ENCODE measurements at places on chromosomes 12 and 14. TPM values are rescaled to one million over a fixed set of nuclear protein-coding genes. Genes with fewer than 3 reads are reported as not detected.

- DNase-seq: no peak
Measured at GRCh38 chr12:33116284-33116683, 219.7 kb upstream of the PKP2 start.

- no peak for DNase-seq
Measured at GRCh38 chr12:128606538-128606937, 217.2 kb downstream of the SLC15A4 start.

GRCh38 chr14:61102549-61103466 lies 121.8 kb downstream of the SLC38A6 start:
- DNase-seq: no peak

GRCh38 chr12:20063116-20063515 lies 305.2 kb upstream of the PDE3A start:
- DNase-seq: no peak

- DNase-seq: no peak
Measured at GRCh38 chr12:114409852-114410600, 4.1 kb upstream of the TBX5 start.

DNA sequence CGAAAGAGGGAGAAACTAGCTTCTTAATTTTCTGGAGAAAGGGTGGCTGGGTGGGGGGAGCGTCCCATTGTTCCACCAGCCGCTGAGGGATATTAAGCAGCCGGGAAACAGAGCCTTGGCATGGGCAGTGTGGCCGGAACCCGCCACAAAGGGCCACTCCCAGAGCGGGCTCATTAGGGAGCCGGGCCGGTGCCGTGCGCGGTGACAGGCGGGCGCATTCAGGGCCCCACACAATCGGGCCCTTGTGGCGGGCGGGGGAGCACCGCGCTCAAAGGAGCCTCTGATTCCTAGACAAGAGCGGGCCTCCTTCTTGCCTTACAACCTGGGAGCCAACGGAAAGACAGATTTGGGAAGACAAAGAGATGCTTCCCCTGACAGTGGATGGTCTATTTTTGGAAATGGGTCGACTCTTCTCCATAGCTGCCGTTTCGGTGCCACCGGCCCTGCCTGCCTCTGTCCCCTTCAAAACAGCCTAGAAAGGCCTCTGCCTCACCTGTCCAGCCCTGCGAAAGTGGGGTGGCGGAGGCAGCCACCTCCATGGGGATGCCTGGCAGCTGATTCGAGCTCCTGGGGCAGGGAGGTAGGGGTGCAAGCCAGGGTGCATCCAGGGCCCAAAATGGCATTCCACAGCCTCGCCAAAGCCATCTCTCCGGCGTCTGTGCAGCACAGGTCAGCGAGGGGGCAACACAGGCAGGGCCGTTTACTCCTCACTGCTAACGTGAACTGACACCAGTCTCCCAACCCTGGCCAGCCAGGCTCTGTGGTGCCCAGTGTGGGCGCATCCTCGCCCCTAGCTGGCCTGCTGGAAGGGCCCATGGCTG lies 10.9 kb downstream of the CCDC85C start:
- DNase-seq: no peak

DNA sequence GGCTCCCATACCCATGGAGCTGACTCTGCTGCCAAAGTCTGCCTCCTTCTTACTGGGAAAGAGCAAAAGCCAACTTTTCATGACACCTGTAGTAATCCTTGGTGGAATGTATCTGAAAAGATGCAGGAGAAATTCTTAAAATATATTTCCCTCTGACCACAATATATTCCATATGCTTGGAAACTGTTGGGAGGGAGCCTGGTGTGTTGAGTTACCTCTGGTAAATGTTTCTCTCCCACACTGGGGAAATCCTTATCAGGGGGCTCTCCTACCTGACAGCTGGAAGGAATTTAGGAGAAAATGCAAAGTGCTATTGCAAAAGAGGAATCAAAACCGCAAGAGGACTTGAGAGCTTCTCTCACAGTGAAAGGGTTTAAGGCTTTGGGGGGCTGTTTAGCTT lies 139.4 kb downstream of the TBX5 start:
- DNase-seq: no peak

GRCh38 chr12:54139019-54139418 lies 49.8 kb downstream of the SMUG1 start:
- no peak for DNase-seq

DNA sequence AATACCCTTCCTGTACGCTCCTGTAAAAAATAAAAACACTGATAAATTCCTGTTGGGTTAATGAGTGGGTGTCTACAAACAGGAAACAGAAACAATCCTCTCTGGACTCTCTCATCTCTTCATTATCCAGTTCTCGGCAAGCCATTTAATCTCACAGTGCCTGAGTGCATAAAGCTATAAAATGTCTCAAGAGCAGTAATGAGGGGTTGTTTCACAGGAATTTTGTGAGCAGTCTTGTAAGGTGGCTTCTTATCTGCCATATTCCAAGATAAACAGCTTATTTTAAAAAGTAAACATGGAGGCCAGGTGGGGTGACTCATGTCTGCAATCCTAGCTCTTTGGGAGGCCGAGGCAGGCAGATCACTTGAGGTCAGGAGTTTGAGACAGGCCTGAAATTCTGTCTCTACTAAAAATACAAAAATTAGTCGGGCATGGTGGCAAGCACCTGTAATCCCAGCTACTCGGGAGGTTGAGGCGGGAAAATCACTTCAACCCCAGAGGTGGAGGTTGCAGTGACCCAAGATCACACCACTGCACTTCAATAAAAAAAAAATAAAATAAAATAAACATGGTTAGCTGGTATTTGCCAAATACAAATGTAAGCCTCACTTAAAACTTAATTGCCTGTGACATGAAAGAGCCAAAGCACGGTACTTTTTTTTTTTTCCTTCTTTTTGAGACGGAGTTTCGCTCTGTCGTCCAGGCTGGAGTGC lies 54.0 kb downstream of the CLIP1 start:
- DNase-seq: no peak

DNA sequence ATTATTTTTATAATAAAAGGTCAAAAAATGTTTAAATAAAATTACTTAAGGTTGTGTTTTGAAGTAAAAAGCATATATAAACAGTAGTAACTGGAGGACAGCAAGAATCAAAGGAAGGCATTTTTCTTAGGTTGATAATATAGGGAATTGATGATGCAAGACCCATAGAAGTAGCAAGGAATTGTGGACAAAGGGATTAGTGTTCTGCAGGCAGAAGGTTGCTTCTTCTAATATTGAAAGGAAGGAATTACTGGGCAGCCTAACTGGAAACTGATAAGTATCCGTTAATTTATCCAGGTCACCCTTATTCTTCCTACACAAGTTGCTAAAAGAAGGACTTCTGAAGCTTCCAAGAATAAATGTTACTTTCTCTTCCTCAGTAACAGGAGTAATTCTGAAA lies 54.5 kb upstream of the ALX1 start:
- no peak for DNase-seq

DNA sequence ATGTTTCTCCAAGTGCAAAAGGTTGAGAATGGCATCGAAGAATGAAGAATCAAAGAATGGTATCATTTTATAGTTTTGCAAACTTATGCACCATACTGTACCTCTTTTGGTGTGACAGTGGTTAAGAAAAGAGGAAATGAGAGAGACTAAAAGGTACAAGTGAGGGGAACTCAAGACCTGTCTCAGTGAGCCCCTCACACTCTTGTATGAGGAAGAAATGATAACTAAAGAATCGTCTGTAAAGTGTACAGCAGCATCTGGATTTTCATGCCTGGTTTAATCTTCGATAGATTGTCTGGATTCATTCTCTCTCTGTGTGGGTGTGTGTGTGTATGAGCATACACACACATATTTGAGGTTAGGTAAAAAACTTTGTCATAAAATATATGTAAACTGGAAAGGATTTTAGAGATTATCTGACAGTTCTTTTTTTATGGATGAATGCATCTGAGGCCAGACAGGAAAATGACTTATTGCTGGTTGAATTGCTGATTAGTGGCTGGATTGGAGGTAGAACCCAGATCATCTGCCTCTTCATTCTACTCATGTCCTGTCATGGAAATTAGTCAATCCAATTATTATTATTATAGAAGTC lies 16.0 kb upstream of the SLC38A2 start:
- no peak for DNase-seq

DNA sequence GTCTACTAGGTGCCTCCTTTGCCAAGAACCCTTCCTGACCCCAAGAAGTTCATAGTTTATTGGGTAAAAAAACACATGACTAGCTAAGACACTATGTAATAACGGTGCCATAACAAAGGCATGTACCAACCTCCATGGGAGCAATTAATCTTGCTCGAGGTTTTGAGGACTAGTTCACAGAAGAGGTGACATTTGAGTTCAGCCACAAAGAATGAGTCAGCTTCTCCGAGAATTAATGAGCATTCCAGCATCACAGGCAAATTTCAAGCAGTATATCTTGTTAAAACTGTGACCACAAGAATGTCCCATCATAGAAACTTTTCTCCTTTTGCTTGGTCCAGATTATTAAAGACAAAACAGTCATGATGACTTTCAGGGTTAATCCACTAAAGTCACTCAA lies 113.0 kb upstream of the RAP1B start:
- DNase-seq: no peak

- DNase-seq: no peak
Measured at GRCh38 chr12:29531471-29531870, 34.0 kb upstream of the OVCH1 start.

- DNase-seq: no peak
Measured at GRCh38 chr12:46480724-46481123, 108.2 kb upstream of the SLC38A2 start.

DNA sequence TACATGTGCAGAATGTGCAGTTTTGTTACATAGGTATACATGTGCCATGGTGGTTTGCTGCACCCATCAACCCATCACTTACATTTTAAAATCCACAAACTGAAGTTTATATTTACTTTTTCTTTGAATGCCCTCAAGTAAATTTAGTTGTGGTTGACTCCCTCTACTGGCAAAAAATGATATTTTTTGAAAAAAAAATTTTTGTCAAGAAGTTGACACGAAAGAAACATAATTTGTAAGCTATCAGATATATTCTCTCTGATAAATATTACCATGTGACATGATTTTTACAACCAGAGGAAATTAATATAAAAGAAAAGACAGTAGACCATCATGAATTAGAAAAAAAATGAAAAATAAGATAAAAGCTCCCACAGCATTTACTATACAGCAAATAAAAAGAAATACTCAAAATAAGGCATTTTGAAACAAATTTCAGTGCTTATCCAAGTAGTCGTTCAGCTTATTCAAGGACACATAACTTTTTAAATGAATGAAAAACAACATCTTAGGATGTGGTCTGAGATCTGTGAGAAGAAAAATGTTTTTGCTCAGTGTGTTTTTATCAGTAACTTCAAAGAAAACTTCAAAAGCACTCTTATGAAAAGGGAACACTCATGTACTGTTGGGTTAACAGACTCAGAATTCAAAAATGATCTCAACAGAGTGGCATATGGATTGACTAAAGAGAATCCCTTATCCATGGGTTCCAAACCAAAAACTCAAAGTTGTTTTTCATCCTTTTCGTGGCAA lies 30.0 kb upstream of the GRIP1 start:
- DNase-seq: no peak

- no peak for DNase-seq
Measured at GRCh38 chr12:106908561-106908960, 47.1 kb upstream of the TMEM263 start.

DNA sequence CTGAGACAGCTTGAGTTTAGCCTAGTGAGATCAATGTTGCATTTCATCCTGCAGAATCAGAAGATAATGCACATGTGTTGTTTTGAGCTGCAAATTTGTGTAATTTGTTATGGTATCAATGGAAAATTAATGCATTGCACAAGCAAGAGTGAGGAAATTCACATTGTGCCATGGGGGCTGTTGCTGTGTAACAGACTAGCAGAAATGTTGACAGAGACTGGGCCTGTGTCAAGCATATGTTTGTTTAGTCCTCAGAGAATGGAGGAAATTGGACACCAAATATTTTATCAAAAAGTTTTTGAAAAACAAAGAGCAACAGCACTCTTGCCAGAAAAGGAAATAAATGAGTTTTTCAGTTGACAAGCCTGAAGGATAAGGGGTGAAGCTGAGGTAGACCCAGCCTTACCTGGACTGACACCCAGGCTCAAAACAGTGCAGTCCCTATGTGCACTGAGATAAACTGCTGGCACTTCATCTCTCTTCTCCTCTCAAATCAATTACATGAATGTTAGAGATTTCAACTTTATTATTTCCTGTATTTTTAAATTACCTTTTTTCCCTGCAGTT lies 1150.0 kb downstream of the FSCB start:
- no peak for DNase-seq

- no peak for DNase-seq
Measured at GRCh38 chr14:47763188-47763854, 87.9 kb upstream of the MDGA2 start.

DNA sequence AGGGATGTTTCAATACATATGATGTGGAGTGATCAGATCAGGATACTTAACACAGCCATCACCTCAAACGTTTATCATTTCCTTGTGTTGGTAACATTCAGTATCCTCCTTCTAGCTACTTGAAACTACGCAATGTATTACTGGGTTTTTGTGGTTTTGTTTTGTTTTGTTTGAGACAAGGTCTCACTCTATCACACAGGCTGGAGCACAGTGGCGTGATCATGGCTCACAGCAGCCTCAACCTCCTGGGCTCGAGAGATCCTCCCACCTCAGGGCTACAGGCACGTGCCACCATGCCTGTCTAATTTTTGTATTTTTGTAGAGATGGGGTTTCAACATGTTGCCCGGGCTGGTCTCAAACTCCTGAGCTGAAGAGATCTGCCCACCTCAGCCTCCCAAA lies 70.2 kb upstream of the BCL11B start:
- no peak for DNase-seq

GRCh38 chr12:120903412-120904196 lies 554 bp downstream of the SPPL3 start:
- peak; percentile 47 for DNase-seq

- no peak for DNase-seq
Measured at GRCh38 chr14:65354715-65355114, 57.8 kb upstream of the FUT8 start.

- DNase-seq: no peak
Measured at GRCh38 chr12:75735853-75736252, 224.4 kb upstream of the KRR1 start.

DNA sequence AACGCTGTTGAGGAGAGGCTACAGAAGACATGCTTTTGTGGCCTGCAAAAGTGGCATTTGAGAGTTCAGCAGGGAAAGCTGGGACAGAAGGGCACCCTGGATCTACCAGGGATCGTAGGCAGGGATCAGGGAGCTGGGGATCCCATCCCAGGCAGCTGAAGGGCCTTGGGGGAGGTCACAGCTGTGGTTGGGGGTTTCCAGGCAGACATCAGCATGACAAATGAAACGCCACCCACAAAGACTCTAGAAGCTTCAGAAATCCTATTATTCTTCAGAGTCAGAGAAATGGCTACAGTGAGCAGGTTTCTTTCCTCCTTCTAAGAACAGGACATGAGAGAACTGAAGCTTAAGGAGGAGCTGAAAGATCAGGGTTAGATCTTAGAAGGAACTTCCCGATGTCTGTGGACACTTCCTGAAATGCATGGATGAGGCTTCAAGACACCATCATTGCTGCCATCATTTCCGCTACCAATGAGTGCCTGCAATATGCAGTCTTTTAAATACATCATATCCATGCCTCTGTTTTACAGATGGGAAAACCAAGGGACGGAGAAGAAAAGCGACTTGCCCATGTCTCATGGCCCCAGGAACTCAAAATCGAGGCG lies 104.3 kb downstream of the RBM19 start:
- no peak for DNase-seq

SLC10A1 gene
- not detected for total RNA-seq

NRXN3 gene
- not detected for total RNA-seq

IRF2BPL gene
- total RNA-seq: 29.5 TPM

GLS2 gene
- 4.2 TPM for total RNA-seq

TRAFD1 gene
- 52.3 TPM for total RNA-seq

LUM gene
- 0.14 TPM for total RNA-seq

BHLHE41 gene
- total RNA-seq: 0.28 TPM

CLEC7A gene
- 0.16 TPM for total RNA-seq

ERH gene
- total RNA-seq: 372 TPM

KLHL33 gene
- total RNA-seq: not detected

SYCP3 gene
- 0.13 TPM for total RNA-seq

UNG gene
- total RNA-seq: 134 TPM

TTC6 gene
- not detected for total RNA-seq
